ENCODE measurements at places on chromosomes 12 and 14.

GRCh38 chr12:16563504-16563903, 42.5 kb downstream of the LMO3 start:
- no peak for DNase-seq

DNA sequence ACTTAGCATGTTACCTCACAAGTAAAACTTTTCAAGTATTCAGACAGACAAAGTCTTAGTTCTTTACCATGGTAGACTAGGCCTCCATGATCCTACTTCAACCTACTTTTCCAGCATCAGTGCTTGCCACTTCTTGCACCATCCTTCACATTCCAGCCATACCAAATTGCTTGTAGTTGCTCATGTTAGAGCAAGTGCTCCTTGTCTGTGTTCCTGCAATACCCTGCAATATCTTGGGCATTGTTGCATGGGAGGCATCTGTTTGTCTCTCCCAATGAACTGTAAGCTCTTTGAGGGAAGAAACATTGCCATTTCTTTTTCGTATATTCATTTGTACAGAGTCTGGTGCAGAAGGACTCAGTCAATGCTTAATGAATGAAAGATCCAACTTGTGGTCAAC, 78.0 kb downstream of the SRGAP1 start:
- no peak for DNase-seq

DNA sequence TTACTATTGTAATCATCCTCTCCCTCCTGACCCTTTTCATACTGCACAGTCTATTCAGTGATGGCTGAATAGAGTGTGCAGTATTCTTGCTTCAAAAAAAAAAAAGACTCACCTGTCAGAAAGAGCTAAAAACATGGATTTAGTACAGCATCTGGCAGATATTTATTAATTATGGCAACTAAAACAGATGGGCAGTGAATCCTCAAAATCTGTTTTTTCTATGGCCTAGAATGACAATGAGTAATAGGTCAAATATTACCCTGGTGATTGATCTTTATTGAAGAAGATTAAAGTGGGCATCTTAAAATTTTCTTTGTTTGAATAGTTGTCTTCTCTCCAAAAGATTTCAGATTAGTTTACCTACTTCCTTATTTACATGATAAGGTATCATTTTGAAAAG, 543.6 kb downstream of the FOXG1 start:
- DNase-seq, result no peak

DNA sequence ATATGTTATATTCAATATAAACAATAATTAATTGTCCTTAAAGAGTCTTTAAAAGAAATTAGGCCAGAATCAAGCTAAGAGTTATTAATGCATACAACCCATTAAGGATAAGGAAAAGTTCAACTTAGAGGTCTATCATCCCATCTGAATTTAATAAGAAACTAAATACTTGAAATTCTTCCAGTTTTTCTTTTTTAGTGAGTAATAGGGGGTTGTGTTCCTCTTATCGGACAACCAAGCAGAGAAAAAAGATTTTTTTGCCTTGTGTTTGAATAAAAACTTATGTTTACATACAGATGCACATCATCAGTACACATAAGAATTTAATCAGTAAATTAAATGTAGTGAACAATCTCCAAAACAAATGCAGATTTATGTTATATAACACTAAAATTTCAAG, 32.5 kb downstream of the PAWR start:
- DNase-seq, result no peak

DNA sequence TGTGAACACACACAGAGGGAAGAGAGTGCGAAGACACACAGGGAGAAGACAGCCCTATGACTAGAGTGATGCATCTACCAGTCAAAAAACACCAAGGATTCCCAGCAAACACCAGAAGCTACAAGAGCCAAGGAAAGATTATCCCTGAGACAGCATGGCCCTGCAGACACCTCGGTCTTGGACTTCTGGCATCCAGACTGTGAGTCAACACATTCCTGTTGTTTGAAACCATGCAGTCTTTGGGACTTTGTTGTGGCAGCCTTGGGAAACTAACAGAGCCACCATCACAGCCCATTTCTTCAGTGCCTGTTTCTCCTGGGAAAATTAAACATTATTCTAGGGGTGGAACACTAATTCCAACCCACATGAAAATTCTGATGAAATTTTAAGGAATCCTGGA, 220.6 kb downstream of the GXYLT1 start:
- no peak for DNase-seq

- no peak for DNase-seq
Measured at GRCh38 chr12:73612551-73612950, 925.1 kb upstream of the ATXN7L3B start.

GRCh38 chr14:104880584-104881210, 15.6 kb downstream of the CEP170B start:
- DNase-seq, result no peak

DNA sequence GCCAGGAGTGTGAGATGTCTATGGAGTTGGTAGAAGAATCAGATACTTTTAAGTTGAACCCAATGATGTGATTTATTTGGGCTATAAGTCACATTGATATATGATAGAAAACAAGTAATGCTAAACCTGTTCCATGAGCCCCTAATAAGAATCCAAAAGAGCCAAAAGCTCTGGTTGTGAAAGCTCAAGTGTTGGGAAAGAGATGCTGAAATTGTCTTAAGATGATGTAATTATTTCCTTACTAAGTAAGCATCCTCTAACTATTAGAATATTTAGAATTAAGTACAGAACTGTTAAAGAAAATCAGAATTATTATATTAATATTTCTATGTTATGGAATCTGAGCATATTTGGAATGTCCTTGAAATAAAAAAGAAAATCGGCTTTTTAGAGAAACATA, 17.6 kb upstream of the SLC2A13 start:
- no peak for DNase-seq

All from head of caudate nucleus (tissue), 42 donors.